ENCODE measurements at places on chromosomes 6 and 20.
A peak's percentile ranks its signal among the peaks of the same experiment; 100 is the strongest.

- no peak for DNase-seq
Observed at GRCh38 chr6:28401172-28401571, 1.6 kb upstream of the ZSCAN12 start.

DNA sequence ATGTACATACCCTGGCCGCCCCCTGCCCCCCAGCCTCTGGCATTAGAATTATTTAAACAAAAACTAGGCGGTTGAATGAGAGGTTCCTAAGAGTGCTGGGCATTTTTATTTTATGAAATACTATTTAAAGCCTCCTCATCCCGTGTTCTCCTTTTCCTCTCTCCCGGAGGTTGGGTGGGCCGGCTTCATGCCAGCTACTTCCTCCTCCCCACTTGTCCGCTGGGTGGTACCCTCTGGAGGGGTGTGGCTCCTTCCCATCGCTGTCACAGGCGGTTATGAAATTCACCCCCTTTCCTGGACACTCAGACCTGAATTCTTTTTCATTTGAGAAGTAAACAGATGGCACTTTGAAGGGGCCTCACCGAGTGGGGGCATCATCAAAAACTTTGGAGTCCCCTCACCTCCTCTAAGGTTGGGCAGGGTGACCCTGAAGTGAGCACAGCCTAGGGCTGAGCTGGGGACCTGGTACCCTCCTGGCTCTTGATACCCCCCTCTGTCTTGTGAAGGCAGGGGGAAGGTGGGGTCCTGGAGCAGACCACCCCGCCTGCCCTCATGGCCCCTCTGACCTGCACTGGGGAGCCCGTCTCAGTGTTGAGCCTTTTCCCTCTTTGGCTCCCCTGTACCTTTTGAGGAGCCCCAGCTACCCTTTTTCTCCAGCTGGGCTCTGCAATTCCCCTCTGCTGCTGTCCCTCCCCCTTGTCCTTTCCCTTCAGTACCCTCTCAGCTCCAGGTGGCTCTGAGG is 7.6 kb downstream of the CDKN1A start:
- no peak for DNase-seq

DNA sequence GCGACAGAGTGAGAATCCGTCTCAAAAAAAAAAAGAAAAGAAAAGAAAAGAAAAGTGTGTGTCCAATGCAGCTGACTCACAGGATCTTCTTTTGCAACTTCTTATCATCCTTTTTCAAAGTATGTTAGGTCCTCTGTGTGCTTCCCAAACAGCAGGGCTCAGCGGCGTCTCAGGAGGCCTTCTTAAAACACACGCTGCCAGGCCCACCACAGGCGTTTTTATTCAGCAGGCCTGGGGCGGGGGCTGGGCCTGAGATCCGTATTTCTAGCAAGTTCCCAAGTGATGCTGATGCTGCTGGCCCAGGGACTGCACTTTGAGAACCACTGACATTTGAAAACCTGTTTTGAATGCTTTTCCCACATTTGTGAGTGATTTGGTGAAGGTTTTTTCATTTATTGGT is 57.1 kb downstream of the PSMG4 start:
- DNase-seq, result no peak

GRCh38 chr6:28943557-28944411 is 20.0 kb upstream of the TRIM27 start:
- DNase-seq, result peak; percentile 44

- peak; percentile 16 for DNase-seq
Observed at GRCh38 chr20:29408034-29408695, 1849.3 kb upstream of the DEFB115 start.

GRCh38 chr6:46265373-46265772 is 94.6 kb upstream of the ENPP5 start:
- no peak for DNase-seq

DNA sequence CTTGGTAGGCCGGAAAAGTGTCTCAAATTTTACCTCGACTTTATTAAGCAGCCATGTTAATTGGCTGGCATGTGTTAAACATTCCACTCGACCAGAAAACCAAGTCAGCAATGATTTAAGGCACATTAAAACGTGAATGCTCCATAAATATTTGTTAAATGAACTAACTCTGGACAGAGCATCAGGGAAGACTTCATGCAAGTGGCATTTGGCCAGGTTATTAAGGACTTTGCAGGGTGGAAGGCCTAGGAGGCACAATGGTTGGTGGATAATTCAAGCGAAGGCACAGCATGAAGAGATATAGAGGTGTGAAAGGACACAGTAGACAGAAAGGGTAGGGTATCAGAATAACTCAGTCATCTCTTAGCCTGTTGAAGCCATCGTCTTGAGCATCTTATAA is 23.0 kb downstream of the ELOVL5 start:
- DNase-seq, result no peak

DNA sequence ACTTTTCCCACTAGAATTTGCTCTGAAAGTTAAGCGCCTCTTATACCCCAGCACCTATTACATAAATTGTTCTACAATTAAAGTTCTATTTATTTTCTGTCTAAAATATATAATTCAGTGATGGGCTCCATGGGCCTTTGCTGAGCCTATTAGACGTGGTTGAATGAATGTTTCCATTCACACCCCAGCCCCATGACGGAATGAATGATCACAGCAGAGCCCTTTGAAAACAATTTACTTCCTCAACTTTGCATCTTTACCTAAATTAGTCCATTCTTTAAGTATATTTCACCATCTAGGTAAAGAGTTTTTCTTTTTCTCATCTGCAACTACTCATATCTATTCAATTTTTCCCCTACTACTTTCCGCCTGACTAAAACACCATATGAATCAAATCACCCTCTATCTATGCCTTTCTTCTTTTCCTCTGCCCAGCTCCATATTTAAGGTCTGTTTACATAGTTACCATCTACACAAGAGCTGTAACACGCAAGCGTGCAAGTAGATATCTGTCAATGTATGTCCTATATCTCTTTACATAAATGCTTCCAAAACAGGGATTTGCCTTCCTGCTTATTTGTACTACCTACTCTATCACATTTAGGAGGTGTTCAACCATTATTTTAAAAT is 69.7 kb downstream of the ECT2L start:
- DNase-seq, result no peak

DNA sequence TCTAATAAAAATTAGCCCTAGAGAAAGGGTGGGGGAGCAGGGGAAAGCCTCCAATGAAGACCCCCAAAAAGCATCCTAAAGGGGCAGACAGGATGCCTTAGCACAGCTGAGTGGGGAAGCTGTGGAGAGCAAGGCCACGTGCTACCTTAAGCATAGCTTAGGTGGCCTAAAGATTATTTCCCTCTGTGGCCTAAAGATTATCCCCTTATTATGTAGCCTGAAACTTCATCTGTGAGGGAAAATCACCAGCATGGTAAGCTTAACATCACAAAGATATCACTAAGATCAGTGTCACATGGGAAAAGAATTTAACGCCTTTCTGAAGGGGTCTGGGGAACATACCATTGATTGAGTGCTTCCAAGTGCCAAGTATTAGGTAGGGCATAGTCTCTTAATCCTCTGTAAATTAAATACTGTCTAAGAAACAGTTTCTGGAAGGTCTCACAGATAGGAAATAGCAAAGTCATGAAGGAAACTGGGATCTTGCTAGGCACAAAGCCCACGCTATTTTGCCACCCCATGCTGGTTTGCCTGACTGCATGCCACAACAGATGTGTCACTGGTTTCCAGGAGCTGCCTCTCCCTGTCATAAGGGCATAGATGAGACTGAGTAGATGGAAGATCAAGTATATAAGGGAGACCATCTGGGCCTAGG is 170.0 kb downstream of the HACE1 start:
- no peak for DNase-seq

- DNase-seq, result no peak
Observed at GRCh38 chr20:20849161-20849560, 136.7 kb upstream of the RALGAPA2 start.

- no peak for DNase-seq
Observed at GRCh38 chr6:54481091-54481490, 172.8 kb downstream of the TINAG start.

- no peak for DNase-seq
Observed at GRCh38 chr20:50519036-50519762, 9.0 kb downstream of the PTPN1 start.

GRCh38 chr6:28811873-28812272 is 111.9 kb downstream of the TRIM27 start:
- no peak for DNase-seq
